ENCODE measurements at places on chromosomes 2 and 18.

- DNase-seq: no peak
Observed at GRCh38 chr2:24820175-24820513, 26.9 kb downstream of the CENPO start.

DNA sequence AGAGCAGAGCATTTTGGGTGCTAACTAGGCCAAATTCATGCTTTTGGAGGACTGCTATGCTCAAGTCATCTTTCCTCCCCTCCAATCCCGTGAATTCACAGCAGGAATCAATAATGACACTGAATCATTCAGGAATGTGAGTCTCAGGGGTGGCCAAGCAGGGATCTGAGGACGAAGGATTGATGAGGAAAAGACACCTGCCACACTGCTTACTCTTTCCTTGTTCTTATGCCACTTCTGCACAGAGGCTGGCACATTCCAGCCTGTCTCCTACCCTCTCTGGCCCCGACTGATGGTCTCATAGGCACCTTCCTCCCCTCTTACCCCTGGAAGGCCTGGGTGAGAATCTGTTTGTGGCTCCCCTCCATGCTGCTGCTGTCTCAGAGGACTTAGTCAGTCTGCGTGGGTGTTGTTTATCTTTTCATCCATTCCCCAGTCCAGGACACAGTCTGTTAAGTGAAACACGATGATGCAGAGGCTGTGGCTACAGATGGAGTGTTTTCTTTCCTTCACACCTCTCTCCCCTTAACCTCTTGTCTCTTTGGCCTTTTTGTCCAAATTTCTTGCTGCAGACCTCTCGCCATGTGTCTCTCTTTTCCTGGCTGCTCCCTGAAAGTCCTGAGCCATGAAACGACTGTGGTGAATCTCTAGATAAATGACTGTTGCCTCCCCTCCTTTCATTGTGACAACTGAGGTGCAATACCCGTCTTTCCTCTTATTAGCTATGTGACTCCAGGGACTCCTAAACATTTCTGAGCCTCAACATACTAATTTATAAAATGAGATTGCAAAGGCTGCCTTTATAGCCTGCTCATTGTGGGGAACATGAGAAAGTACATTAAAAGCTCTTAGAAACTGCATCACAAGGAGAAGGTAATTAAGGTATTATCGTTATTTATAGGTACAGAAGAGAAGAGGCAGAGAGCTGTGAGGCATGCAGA, 86.9 kb downstream of the RDH14 start:
- no peak for DNase-seq

DNA sequence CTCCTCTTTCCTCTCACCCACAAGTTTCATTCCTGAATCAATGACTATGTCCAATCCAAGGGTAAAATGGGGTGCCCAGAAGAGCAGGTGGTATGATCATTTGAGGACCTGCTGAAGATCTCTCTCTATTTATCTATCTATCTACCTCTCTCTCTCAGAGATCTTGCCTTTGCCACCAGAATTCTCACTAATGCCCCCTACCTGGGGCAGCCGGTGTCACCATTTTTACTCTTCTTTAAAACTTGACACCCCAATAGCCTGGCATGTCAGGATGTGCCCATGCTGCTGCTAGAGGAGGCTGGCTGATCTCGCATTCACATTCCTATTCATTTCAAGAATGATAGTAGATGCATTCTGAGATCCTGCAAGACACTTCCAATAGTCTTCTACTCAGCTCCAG, 24.3 kb upstream of the RPIA start:
- peak; percentile 18 for DNase-seq

- no peak for DNase-seq
Observed at GRCh38 chr2:126783341-126783740, 115.3 kb upstream of the TEX51 start.

DNA sequence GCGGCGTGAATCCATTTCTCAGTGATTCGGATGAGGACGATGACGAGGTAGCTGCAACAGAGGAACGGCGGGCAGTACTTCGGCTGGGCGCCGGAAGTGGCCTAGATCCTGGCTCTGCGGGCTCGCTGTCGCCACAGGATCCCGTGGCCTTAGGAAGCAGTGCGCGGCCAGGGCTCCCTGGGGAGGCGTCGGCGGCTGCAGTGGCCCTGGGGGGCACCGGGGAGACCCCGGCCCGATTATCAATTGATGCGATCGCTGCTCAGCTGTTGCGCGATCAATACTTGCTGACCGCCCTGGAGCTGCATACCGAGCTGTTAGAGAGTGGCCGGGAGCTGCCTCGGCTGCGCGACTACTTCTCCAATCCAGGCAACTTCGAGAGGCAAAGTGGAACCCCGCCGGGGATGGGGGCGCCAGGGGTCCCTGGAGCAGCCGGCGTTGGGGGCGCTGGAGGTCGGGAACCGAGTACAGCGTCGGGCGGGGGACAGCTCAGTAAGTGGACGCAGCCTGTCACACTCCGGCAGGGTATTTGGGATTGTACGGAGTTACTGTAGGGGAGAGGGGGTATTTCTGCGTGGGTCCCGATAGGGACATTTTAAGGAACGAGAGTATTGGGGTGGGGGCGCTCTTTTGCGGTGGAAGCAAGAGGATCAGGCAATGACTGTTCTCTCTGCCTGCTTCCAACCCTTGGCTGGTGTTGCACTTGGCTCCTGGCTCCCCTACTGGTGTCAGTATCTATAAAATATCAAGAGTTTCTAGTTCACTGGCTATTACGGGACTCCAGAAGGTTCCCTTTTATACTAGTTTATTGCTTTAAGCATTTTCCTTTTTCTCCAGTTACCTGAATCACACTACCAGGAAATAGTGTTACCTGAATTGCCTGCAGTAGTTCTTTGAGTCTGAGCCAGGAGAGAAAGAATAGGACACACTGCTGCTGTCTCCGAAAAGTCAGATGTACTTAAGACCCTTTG, 772 bp downstream of the RELCH start:
- DNase-seq: peak; percentile 95

DNA sequence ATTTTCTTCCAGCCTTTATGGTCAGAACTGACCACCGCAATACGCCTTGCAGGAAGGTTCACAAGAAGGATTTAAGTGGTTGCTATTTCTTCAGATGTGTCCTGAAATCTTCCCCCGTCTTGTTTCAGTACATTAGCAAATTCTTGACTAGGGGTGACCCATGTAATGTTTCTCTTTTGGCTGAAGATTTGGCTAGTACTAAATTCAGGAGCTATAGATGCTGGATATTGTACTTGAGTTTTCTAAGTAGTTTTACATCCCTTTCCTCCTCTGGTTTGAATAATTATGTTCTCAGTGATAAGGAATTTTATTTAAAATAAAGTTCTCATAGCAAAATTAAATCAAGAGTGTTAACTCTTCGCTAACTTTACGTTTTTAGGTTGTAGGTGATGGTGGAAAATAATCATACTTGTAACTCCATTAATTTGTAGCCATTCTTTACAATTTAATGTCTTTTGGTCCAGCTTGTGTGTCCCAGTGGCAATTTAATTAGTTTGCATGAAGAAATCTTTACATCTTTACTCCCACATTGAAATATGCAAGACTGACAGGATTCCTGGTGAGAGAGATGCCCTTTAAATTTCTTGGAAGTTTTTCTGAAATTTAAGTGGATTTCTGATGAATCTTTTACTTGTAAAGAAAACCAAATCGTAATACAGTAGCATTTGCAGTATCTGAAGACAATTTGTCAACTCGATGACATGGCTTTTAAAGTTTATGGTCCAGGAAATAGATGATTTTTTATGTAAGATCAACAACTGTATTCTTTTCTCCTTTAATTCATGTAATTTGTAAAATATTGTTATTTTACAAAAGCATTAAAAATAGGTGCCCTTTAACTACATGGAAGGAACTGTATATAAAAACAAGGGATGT, 2.8 kb downstream of the PHLPP1 start:
- DNase-seq: no peak
